ENCODE measurements at places on chromosomes 13 and 19.

- no peak for DNase-seq
Observed at GRCh38 chr19:28864024-28864503, 348.9 kb downstream of the UQCRFS1 start.

GRCh38 chr13:33349288-33349985 is 63.9 kb upstream of the STARD13 start:
- no peak for DNase-seq

DNA sequence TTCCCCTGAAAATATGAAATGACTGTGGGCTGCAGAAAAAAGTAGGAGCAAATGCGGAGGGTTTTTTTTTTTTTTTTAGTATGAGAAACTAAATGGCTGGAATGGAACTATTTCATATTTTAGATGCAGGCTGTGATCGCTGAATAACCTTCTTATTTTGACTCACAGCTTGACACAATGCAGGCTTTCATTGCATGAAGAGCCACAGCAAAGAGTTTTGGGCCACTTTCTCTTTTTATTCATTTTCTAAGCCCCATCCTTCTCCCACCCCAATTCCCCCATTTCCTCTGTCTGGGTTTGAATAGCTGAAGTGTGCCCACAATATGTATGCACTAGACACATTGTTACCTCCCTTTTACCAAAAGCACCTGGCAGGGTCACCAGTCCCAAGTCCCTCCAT is 125.9 kb downstream of the COG6 start:
- no peak for DNase-seq

DNA sequence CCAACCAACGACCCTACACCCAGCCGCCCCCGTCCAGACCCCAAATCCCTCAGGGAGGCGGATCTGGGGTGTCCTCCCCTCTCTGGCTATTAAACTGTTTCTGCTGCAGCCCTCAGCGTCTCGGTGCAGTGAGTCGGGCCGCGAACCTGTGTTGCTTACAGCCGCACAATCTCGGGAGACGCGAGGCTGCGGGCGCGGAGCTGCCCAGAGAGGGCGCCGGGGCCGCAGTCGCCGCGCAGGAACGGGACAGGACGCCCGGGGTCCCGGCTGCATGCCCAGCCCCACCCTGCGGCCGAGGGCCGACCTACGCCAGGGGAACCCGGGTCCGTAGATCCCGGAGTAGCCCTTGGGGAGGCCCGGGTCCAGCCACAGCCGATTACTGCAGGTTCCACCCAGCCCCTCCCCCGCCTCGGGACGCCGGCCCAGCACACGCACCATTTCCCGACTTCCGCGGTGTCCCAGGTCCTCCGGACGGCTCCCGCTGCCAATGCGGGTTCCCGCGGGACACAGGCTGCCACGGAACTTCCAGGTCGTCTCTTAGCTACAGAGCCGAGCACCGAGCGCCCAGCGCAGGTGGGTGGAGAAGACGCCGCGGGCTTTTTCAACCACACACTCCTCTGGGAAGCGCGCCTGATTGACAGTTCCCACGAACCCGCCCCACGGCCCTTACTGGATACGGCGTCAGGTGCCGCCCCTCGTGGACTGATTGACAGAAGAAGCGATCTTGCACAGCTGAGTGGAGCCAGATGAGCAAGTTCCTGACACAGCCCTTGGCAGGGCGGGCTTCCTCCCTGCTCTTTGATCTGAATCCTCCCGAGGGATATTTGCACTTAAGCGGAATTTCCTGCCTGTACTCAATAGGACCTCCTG is at the start of gene ZNF799:
Gene ZNF799 (minus strand): TSS at position 639 of the 870 bp plus-strand sequence. CDS start 201 bp downstream, at position 438.
- peak; percentile 84 for DNase-seq

DNA sequence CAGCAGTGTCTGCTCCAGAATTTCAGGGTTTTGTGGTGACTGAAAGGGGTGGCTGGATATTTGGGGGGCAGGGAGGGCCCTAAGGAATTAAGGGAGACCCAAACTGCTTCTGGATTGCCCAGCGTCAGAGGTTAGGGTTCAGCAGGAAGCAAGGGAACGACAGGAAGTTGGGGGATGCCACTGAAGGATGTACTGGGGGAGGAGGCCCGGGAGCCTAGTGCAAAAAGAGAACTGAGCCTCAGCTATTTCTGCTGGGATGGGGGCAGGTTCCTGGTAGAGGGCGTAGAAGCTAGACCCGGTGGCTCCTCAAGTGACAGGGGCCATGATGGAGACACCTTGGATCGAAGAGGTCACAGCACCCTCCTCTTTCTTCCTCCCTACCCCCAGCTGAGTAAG is 1.1 kb downstream of the CYP2S1 start:
- DNase-seq, result no peak

DNA sequence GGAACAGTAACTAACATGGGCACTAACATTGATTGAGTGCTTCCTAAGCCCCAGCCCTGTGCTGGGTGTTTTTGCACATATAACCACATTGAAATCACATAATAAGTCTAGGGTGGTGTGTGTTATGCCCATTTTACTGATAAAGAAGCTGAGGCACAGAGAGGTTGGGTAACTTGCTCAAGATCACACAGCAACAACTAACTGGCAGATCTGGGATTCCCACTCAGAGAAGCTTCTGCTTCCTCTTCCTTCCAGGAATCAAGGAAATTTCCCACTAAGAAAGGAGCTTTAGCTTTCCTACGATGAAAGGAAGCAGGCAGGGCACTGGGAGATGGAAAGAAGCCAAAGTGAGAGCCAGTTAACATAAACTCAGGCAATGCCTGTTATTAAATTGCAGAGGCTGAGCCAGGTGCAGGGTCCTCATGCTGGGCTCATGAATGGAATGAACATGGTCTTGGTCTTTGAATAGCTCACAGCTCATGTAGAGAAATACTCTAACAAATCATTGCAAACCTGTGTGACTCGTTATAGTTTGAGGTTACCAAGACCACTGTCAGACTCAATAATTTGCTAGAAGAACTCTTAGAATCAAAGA is 10.1 kb downstream of the SSC5D start:
- DNase-seq, result no peak

- no peak for DNase-seq
Observed at GRCh38 chr19:16104722-16105121, 7.0 kb upstream of the RAB8A start.

DNA sequence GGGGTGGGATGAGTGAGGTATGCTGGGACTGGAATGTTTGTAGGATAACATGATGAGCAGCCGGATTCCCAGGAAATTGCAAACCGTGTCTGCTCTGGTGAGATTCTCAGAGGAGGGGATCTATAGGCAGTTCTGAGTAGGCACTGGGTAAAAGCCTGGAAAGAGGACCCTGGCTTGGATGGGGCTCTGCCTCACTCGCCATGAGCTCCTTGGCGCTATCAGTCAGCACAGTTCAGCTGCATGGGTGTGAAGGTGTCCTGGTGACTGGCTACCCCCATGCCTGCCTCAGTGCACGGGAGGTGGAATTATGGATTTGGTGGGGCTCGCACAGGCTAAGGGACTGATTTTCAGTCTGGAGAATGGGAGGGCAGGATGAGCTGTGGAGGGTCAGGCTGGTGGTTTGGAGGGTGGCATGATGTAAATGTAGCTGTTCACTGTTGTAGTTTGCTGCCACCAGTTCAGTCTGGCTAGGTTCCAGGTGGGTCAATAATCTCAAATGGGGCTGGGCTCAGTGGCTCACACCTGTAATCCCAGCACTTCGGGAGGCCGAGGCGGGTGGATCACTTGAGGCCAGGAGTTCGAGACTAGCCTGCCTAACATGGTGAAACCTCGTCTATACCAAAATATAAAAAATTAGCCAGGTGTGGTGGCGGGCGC is 9.2 kb upstream of the ZNF627 start:
- DNase-seq, result no peak

DNA sequence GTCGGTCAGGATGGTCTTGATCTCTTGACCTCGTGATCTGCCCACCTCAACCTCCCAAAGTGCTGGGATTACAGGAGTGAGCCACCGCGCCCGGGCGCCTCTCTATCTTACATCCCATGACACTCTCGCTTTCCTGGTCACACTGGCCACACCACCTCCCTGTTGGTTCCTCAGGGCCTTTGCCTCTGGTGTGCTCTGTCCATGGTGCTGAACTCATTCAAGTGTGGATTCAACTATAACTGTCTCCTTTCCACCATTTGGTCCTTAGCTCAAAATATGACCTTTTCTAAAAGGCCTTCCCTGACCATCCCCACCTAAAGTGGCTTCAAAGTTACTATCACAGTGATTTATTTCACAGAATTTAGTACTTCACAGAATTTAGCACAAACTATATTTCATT is 3.7 kb upstream of the SMIM17 start:
- DNase-seq, result no peak

GRCh38 chr19:46849610-46850009 is 1.0 kb downstream of the AP2S1 start:
- DNase-seq, result no peak

- DNase-seq, result no peak
Observed at GRCh38 chr13:106804991-106805390, 237.1 kb upstream of the ARGLU1 start.

GRCh38 chr13:54234607-54235006 is 1206.0 kb downstream of the OLFM4 start:
- no peak for DNase-seq

GRCh38 chr19:6056282-6056741 is 54.0 kb downstream of the RFX2 start:
- no peak for DNase-seq

DNA sequence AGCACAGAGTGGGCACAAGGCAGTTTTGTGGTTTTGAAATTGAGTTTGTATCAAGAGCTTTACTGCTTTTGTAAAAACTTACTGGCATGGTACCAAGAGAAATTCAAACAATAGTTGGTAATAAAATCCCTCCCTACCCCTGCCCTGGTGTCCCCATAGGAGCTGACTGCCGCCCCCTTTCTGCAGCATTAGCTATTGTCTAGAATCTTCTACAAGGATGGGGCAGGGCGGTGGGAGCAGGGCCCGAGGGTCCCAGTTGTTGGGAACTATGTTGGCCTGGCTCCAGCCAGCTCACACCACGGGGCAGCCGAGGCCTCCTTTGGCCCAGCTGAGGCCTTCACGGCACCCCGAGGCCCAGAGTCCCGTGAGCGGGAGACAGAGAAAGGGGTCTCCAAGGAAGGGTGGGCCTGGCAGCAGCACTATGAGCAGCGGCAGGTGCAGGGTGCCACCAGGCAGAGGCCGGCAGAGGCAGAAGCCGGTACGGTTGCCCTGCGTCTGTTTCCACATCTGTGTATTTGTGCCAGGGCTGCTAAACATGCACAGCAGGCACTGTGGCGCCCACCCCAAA is 57.9 kb downstream of the KDM4B start:
- no peak for DNase-seq

DNA sequence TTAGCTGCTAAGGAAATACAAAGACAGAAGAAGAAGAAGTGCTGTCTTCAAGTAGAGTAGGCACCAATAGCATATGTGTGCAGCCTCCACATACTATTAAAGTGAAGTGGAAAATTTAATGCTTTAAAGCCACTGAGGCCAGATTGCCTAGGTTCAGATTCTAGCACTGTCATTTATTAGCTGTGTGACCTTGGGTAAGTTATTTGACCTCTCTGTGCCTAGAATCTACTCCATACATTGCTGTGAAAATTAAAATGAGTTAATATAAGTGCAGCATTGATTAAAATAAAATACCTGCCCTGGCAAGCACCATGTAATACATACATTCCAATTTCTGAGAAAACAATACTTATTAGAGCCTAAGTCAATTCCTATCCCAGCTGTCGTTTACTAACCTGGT is 110.5 kb downstream of the FRY start:
- no peak for DNase-seq

DNA sequence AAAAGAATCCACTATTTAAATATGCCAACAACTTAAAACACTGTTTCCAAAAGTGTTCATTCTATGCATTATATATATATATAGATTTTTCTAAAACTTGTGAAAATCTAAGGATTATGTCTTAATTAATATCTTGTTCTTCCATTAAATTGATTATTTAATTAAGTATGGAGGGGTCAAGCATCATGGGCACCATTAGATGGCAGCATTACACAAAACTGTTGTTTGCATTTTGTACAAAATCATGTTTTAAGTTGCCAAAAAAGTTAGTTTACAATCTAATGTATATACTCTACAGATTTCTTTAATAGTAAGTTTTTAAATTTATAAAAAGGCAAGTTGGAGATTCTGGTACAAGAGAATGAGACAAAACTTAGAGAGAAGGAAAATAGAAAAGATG is 213.2 kb upstream of the EDNRB start:
- DNase-seq, result no peak

GRCh38 chr19:20969498-20969897 is 46.4 kb downstream of the ZNF85 start:
- no peak for DNase-seq

DNA sequence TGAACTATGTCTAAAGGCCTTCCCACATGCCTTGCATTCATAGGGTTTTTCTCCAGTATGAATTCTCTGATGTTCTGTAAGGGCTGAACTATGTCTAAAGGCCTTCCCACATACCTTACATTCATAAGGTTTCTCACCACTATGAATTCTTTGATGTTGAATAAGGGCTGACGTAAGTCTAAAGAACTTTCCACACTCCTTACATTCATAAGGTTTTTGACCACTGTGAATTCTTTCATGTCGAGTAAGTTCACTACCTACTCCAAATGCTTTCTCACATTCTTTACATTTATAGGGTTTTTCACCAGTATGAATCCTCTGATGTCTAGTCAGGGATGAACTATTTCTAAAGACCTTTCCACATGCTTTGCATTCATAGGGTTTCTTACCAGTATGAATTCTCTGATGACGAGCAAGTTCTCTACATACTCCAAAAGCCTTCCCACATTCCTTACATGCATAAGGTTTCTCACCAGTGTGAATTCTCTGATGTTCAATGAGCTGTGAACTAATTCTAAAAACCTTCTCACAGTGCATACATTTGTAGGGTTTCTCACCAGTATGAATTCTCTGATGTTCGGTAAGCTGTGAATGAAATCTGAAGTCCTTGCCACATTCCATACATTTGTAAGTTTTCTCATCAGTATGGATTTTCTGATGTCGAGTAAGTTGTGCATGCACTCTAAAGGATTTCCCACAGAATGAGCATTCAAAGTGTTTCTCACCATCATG is 19.1 kb upstream of the ZNF260 start:
- DNase-seq, result no peak

- peak; percentile 76 for DNase-seq
Observed at GRCh38 chr13:30792285-30793000, 57.1 kb downstream of the ALOX5AP start.

DNA sequence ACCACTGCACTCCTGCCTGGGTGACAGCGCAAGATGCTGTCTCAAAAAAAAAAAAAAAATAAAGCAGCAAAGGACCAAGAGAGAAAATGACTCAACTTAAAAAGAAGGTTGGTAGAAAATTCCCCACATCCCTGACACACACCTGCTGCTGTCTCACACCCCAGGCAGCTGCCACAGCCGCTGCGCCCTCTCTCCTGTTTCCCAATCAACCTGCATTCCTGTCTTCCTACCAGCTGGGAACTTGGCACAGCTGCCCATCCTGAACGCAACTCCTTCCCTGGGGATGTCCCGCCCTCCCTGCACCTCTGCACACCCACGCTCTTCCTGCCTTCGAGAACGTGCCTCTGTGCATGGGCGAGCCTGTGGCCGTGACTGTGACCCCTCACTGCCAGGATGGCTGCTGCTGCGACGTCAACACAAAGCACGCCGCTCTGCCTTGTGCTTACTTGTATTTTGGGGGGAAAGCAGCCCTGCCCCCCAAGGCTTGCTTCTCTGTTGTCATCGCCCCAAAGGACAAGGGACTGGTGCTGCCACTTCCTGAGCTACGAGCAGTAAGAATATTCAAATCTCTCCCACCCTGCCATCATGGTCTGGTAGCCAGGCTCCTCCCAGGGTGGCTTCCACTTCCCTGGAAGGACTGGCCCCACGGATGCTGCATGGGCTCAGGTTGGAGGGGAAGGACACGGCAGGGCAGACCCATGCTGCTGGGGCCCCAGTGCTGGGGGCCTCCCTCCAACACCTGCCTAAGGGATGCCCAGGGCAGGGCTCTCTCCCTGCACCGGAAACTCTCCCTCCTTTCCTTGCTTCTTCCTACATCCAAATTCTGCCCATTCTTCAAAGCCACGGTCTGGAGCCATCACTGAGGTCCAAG is 20.7 kb downstream of the SH3GL1 start:
- no peak for DNase-seq
